ENCODE measurements at places on chromosomes 6 and 20.

GRCh38 chr6:45521226-45521625, 143.5 kb upstream of the SUPT3H start:
- DNase-seq, result no peak

GRCh38 chr6:30102414-30102969, 10.4 kb downstream of the TRIM31 start:
- DNase-seq, result no peak

GRCh38 chr6:148758492-148758891, 11.7 kb downstream of the UST start:
- peak; percentile 80 for DNase-seq

DNA sequence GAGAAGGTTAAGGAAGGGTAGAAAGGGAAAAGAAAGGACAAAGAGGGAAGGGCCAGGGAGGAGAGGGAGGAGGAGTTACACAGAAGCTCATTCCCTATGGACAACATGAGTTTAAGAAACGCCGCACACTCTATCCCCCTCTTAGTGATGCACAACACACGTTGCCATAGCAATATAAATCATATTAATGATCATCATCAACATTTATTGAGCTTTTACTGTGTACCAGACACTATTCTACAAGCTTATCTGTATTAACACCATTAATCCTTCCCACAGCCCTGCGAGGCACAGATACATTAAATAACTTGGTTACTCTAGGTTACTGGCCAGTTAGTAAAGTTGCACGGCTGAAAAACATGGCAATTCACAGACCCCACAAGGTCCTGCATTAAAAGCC, 234.8 kb downstream of the PTPRT start:
- DNase-seq, result no peak

- DNase-seq, result no peak
These were observed 1405.5 kb downstream of the GRIK2 start for GRCh38 chr6:102799051-102799450.

- DNase-seq, result no peak
These were observed 842.1 kb upstream of the ADGRB3 start for GRCh38 chr6:67792996-67793395.

DNA sequence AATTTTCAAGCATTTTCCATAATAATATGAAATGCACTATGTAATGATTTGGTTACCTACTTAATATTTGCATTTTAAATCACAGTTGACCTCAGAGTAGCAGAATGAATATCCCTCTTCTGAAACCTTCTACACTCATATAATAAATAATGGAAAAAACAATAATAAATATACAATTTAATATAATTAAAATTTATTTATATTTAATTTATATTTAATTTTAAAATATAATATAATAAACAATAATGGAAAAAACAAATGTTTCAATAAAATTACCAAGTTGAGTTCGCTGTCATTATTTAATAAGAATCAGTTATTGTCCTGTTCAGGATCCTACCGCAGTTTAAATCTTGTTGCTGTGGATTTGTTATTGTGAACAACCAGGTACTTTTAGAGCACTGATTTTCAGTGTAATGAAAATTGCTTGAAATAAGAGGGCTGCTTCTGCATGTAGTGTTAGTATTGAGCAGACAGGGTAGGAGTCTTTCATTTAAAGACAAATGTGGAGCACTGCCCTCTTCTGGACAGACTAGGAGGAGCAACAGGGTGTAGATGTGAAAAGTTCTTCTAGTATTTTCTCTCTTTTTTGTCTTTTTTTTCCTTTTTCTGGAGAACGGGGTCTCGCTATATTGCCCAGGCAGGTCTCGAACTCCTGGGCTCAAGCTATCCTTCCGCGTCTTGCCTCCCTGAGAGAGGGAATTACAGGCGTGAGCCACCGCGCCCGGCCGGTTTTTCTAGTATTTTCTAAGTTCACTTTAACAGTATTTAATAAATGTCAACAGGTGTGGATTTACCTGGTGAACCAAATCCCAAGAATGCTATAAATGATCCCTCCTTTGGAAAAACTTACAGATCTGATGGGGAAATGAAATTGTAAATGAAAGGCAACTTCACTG, 13.6 kb downstream of the TRAPPC3L start:
- DNase-seq, result peak; percentile 44

- DNase-seq, result no peak
These were observed 81.7 kb downstream of the DNAH8 start for GRCh38 chr6:38796850-38797249.

- DNase-seq, result no peak
These were observed 145.8 kb downstream of the DTNBP1 start for GRCh38 chr6:15516923-15517560.

GRCh38 chr6:142117366-142117765, 15.4 kb upstream of the GJE1 start:
- DNase-seq, result no peak
